ENCODE measurements at places on chromosomes 2 and 18.

DNA sequence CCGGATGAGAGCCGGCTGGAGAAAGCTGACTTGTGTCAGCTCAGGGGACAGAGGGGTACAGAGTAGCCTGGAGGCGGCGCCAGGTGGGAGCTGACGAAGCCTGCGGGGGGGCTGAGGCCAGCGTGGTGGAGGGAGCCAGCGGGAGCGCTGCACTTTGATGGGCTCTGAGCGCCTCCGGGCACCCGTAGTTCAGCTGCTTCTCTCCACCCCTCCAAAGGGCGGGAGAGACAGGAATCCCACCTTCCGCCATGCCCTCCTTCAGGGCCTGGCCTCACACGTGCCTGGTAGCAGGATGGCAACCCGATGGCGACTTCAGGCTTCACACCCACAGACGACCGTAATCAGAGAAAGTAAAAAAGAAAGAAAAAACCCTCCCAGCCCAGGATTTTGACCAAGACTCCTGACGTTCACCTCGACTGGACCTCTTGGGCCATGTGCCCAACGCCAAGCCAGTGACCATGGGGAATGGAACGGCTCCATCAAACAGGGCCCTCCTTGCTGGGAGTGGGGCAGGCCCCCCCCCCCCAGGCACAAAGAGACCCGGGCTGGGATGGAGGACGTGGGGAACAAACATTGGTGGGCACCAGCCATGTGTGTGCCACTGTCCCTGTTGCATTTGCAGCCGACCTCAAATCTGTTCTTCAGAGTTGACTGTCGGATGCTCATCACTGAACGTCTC, 60.7 kb upstream of the ASAP2 start:
- no peak for DNase-seq

DNA sequence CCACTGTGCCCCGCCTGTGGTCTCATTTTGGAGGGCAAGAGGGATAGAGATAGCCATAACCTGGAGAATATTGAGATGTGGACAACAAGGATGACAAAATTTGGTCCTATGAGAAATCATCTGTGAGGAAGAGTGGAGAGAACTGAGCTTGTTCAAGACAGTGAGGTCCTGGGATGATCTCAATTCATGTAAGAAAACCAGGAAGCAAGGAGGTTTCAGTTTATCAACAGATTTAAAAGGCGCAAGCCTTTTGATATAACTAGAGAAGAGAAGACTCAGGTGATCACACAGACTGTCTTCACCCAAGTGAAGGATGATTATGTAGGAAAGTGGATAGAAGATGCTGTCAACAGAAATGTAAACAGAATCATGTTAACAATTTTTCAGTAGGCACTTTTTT, 39.1 kb downstream of the PCBP1 start:
- no peak for DNase-seq

DNA sequence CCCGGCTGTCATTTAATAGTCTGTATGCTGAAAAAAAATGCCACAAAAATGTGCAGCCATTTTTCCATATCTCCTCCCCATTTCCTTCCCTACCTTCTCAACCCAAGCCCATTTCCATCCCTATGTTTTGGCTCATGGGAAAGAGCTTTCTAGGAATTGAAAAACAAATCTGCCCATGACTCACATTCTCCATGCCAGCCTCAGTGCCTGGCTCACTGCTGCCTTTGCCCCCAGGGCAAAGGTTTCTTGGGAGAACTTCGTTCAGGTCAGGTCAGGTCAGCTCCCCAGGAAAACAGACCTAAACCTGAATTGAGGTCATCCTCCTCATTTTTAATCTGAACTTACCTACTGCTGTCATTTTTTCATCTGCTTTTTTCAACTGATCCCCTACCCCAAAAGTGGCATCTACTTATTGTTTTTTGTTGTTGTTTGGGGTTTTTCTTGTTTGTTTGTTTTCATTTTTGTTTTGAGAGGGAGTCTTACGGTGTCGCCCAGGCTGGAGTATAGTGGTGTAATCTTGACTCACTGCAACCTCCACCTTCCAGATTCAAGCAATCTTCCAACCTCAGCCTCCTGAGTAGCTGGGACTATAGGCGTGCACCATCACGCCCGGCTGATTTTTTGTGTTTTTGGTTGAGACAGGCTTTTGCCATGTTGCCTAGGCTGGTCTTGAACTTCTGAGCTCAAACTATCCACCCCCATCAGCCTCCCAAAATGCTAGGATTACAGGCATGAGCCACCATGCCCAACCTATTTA, 66.7 kb downstream of the FECH start:
- DNase-seq: no peak

DNA sequence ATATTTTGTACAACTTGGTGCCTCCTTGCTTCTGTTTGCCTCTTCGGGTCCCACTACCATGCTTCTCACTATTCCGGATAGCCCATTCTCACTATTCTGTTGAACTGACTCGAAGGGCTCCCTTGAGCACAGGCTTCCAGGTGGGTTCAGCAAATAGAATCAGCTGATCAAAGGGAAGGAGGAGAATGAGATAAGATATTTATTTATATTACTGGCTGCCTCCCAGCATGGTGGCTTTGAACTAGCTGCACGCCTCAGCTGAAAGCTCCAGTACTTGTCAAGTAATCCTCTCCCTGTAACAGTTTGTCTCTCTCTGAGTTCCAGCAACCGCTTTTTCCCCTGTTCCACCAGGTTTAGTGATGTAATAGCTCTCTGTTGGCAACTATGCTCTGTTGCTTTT, 187.8 kb upstream of the HNRNPA3 start:
- DNase-seq: no peak

DNA sequence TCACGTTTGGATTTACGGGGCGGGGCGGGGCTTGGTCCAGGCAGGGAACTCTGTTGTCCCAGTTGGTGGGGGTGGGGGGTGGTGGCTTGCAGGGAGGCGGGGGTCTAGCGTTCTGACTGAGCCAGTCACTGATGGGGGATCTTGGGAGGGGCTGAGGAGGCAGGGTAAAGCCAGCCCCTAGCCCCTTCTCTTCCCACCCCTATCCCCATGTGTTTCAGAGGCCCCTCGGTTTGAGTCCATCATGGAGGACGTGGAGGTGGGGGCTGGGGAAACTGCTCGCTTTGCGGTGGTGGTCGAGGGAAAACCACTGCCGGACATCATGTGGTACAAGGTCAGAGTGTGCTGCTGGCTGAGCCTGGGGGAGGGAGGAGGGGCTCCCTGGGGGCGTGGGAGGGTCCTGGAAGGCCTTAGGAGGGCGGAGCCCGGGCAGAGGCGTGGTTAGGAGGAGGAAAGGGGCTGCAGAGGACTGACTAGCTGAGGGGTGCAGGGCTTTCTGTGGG, 22.0 kb upstream of the GMPPA start:
- peak; percentile 50 for DNase-seq

DNA sequence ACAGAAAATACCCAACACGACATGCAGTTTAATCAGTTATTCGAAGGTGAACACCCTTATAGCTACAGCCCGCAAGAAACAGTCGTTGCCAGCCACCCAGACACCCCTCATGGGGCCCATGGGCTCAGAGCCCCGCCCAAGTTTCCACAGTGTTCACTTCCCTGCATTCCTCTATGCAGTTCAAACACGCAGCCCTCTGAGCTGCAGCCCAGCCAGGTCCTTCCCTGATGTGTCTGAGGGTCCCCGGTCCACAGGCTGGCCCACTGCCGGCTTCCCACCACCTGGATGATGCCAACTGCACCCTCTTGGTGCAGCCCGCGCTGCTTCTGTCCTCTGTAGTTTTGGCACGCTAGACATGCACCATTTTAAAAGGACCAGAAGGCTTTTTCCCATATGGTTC, 87.4 kb downstream of the ZNF516 start:
- DNase-seq: no peak

- no peak for DNase-seq
These were observed 1.1 kb downstream of the MIB1 start for GRCh38 chr18:21741562-21742314.

DNA sequence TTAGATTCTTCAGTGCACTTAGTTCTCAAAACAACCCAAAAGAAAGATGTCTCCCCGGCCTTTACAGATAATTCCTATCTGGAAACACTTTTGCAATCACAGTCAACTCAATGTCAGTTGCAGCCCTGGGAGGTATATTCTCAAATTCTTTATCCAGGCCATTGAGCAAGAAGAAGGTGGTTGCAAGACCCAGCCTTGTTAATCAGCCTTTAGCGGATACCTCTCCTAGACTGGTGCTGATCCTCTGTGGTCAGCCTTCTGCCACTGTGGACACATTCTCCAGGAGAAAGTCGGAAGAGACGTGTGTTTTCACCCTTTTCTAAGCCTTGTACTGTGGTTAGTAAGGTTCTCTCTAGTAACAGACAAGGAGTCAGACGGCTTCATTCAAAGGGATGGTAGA, 7.8 kb upstream of the FZD7 start:
- DNase-seq: no peak

- no peak for DNase-seq
These were observed 12.1 kb upstream of the ARHGEF4 start for GRCh38 chr2:130824492-130825061.

DNA sequence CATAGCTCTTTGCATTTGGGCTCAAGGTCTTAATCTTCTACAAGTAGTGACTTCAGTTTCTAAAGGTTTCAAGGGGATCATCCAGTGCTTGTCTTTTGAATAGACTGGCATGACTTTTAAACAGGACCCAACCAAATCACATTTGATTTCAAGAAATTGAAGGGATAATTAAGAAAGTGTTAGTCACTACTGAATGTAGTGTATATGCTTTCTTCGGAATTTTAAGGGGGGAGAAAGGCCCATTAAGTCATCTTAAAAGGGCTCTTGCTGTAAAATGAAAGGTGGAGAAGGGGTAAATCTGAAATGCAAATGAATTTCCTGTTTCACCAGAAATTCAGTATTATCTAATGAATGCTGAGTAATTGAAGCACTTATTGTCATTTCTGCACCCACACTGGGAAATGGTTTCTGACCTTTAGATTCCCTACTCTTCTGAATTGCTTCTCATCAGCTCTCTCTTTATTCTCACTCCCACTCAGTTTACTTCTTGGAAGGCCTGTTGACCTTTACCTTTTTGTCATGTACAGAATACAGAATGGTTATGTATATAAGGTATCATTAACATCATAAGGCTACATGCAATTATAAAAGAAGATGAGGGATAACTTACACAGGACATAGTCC, 241.4 kb downstream of the SLC8A1 start:
- no peak for DNase-seq

GRCh38 chr2:20439193-20439475, 7.7 kb upstream of the RHOB start:
- DNase-seq: no peak

DNA sequence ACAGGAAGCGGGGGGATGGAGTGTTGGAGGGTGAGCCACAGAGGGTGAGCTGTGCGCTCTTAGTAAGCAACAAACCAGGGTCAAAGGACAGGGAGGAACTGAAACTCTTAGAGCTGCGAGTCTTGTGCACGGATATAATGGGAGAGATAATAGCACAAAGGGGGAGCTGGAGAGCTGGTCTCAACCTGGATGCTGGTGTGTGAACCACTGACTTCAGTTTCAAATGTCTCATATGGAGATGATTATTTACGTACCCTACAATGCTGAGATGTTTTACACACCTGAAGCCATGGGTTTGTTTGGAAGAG, 35.9 kb downstream of the PTGR3 start:
- no peak for DNase-seq

- no peak for DNase-seq
These were observed 6.5 kb upstream of the ACTG2 start for GRCh38 chr2:73886357-73886756.

GRCh38 chr18:26133652-26134051, at the start of gene PSMA8:
TSS of gene PSMA8 (plus strand) at chr18:26133869. CDS start at chr18:26133966, 97 bp downstream.
- DNase-seq: peak; percentile 83

DNA sequence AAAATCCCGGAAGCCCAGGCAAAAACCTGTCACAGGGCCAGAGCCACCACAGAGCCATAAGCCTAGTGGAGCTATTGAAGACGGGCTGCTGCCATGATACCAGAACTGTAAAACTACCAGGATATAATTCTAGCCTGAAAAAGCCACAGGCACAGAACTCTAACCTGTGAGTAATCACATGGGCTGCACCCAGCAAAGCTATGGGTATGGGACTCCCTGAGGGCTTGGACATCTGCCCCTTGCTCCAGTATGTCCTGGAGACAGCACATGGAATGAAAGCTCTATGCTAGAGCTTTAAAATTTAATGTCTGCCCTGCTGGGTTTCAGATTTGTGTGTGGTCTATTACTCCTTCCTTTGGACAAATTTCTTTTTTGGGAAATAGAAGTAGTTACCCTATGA, 2183.6 kb upstream of the CELF4 start:
- no peak for DNase-seq

DNA sequence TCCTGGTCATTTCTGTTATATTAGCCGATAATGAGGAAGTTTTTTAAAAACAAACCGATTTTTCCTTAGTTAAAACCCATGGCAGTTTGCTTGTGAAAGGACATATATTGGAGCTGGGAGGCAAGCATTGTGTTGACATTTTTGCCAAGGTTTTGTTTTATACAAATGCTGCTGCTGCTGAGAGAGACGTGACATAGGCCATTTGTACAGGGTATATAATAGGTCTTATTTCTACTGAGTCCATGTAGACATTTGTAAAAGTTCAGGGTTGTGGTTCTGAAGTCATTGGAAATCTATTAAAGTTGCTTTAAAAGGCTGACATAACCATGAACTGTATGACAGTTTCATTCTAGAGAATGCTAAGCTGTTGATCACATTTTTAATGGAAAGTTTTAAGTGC, 424.0 kb upstream of the FANCL start:
- DNase-seq: no peak

DNA sequence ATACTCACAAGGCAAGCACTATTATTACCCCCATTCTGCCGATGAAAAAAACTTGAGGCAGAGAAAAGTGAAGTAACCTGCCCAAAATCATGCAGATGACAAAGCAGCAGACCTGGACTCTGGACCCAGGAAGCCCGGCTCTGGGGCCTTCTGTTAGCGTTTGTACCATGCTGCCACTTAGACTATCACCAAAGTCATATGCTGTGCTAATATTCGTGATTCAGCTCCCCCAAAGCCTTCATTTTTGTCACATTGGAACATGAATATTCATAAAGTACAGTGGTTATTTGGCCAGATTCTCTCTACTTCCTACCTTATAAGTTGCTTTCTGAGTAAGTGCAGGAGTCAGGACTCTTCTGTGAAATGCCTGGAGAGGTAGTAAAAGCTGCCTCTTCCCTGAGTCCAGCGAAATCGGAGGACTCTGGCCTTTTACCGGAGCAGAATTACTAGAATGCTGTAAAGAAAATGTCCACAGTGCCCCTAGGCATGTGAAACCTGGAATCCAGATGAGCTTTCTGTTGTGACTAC, 86.7 kb downstream of the FTCDNL1 start:
- no peak for DNase-seq
